ENCODE measurements at places on chromosomes 2 and 18.

DNA sequence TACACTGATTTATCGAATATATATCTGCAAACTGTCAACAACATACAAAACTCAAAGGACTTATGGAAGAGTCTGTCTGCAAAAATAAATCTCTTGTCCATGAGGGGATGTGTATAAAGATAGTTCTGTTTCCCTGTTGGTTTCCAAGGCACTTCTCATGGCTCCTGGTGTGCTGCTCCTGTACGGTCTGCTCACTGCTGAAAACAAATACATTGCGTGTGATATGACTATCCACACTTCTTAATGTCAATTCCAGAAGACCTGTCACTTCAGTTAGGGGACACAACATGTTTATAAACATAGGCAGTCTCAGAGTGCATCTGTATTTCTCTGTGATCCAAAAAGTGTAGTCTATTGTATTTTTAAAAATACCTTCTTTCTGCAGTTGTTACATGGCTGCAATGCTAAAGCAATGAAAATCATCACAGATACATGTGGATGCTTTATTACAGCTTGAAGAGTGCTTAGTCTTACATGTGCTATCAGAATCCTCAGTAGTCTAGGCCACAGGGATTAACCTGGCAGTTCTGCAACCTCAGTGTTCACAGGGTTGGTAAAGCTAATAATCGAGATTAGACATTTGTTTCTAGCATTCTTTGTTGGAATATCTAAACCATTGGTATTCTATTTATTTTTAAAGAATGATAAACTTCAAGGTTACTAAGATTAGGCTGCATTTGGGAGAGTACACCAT, 7.8 kb downstream of the ALKAL2 start:
- DNase-seq, result no peak

DNA sequence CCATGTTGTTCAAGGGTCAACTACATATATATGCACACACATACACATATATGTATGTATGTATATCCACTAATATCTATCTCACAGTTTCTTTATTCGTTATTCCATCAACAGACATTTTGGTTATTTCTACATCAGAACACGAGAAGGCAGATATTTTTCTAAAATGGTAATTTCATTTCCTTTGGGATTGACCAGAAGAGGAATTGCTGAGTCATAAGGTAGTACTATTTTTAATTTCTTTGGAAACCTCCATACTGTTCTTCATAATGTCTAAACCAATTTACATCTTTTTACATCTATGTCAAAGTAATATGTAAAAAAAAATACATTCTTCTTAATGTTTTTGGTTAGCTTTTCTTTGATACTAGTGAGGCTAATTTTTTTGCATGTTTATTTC, 630.7 kb upstream of the GCFC2 start:
- DNase-seq, result no peak

DNA sequence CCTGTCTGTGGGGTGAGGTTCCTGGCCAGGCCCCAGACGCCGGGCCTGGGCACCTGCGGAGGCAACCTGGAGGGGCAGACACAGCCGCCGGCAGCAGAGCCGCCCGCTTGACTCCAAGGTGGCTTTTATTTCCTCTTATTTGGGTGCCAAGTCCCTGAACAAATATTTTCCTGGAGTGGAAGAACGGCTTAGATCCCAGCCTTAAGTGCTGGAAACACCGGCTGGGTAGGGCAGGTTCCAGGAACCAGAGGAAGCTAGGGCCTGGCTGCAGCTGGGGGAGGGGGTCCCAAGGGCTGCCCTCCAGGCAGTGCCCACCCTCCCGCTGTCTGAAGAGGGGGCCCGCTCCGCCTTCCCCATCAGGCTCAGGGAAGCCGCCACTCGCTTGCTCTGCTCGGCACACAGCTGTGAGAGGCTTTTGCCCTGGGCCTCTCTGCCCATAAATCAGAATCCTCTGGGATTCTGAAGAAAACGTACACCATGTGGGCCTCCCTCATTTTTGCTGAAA, 28.2 kb downstream of the SDC1 start:
- no peak for DNase-seq

DNA sequence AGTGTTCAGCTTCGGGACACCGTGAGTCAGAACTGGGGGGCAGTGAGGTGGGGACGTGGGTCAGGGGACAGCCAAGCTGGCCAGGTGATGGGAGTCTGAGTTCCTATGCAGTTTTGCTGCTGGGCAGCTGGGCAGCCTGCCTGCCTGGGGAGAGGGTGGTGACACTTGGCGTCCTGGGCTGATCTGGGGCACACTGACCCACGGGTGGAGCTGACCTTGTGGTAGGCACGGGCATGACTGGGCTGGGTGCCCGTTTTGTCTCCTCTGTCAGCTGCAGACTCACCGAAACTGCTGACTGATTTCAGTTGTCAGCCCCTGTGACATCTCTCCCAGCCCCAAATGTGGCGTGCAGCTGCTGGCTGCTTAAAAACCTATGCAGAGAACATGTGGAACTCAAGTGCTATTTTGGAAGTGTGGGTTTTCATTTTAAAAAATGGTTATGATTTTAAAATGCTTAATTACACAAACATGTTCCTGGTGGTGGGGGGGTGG, 32.6 kb upstream of the E2F6 start:
- no peak for DNase-seq

GRCh38 chr2:238640486-238640885, 207.4 kb upstream of the TWIST2 start:
- no peak for DNase-seq

DNA sequence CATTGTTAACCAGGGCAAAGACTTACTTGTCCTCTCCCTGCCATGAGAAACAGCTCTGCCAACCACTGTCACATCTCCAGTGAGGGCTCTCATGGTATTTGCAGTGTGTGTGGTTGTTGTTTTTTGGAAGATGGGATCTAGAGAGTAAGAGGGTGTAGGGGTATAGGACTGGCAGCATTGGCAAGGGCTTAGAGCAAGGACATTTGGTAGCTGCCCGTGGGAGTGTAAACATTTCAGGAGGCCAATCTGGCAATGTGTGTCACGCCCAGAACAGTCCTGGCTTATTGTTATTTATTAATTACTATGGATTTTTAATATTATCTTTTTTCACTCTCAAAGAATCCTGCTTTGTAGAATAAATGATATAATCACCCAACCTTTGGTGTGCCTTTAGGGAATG, 90.5 kb downstream of the TMEM17 start:
- no peak for DNase-seq

- peak; percentile 30 for DNase-seq
These were observed 19.2 kb downstream of the DAW1 start for GRCh38 chr2:227890495-227891079.

- DNase-seq, result no peak
These were observed 279.7 kb downstream of the MBD5 start for GRCh38 chr2:148300544-148300943.

- DNase-seq, result no peak
These were observed 199.0 kb downstream of the LPIN1 start for GRCh38 chr2:11945139-11946126.

- no peak for DNase-seq
These were observed 360.4 kb upstream of the DSEL start for GRCh38 chr18:67876871-67877270.

- no peak for DNase-seq
These were observed 12.8 kb downstream of the SPEG start for GRCh38 chr2:219447242-219448098.

DNA sequence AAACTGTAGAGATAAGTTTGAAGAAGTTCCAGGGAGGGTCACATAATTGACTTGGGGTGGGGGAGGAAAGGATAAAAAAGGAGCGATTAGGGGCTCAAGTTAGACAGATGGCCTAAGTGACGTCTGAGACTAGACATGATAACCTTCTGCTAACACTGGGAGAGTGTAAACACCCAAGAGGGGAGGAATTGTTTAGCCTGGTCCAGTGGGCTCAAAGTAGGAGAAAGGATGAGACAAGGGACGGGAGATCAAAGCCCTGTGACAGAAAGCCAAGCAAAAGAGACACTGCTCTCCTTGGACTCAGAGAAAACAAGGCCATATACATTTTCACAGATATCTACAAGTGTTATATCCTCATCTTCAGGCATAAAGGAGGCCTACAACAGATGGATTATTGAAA, 45.5 kb upstream of the IHH start:
- no peak for DNase-seq

GRCh38 chr2:1907291-1907690, 163.0 kb upstream of the PXDN start:
- no peak for DNase-seq

GRCh38 chr2:2810504-2810903, 479.4 kb upstream of the MYT1L start:
- DNase-seq, result no peak

GRCh38 chr2:125935559-125935958, 720.4 kb upstream of the GYPC start:
- no peak for DNase-seq

- DNase-seq, result peak; percentile 26
These were observed 43.1 kb upstream of the PTH2R start for GRCh38 chr2:208363485-208363884.

DNA sequence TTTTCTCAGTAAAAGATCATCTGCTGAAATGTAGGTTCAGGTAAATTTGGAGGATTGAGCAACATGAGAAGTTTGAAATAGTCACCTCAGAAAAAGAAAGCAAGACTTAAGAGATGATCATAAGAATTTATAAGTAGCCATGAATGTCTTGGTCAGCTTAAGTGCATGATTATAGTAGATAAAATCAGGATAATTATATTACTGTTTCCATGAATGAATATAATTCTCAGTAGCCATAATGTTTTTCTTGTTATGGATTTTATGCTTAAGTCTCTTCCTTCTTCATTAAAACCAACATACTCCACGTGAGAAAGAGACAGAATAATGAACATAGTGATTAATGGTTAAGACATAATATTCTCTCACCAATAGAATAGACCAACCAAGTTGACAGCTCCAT, 223.7 kb downstream of the EXOC6B start:
- no peak for DNase-seq

GRCh38 chr18:35451032-35451431, 46.7 kb downstream of the INO80C start:
- no peak for DNase-seq

GRCh38 chr2:186675380-186675779, 18.5 kb upstream of the FAM171B start:
- DNase-seq, result no peak

GRCh38 chr2:36951574-36951973, 14.8 kb downstream of the STRN start:
- DNase-seq, result no peak

- DNase-seq, result no peak
These were observed 351.7 kb upstream of the DCC start for GRCh38 chr18:51988277-51988676.

- no peak for DNase-seq
These were observed 8.9 kb upstream of the ASB18 start for GRCh38 chr2:236273126-236273525.

- DNase-seq, result peak; percentile 14
These were observed 107.1 kb downstream of the PLB1 start for GRCh38 chr2:28602751-28603639.

DNA sequence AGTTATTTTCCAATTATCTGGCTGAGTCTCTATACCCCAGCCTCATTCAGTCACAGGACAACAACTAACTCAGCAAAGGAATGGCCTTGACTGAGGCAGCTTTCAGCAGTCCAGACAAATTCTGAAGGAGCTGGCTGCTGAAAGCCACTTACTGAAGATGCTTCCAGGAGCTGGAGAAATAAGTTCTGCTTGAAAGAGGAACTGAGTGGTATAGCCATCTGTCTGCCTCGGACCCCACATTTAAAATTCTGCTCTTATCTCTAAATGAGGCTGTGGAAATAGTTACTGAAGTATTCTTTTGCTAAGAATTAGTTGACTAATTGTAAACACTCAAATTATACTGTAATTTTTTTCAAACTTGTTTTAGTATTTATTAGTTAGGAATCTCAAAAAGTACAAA, 9.1 kb upstream of the GPD2 start:
- no peak for DNase-seq

DNA sequence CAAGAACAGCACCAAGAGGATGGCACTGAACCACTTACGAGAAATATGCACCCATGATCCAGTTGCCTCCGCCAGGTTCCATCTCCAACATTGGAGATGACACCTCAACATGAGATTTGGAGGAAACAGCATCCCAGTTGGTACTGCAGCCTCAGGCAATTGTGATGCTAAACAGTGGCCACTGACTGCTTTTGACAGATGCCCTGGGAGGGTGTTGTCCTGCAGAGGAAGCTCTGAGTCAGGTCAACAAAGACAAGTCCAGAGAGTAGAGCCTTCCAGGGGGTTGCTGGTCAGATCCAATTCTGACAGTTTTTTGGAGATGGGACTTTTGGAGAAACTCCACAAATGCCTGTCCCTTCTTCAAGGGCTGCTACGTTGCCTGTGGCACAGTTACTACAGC, 82.4 kb downstream of the SNTG2 start:
- DNase-seq, result no peak

- peak; percentile 5 for DNase-seq
These were observed 49.6 kb upstream of the SLC5A7 start for GRCh38 chr2:107936433-107937359.

GRCh38 chr18:67553437-67553836, 36.9 kb upstream of the DSEL start:
- peak; percentile 74 for DNase-seq

DNA sequence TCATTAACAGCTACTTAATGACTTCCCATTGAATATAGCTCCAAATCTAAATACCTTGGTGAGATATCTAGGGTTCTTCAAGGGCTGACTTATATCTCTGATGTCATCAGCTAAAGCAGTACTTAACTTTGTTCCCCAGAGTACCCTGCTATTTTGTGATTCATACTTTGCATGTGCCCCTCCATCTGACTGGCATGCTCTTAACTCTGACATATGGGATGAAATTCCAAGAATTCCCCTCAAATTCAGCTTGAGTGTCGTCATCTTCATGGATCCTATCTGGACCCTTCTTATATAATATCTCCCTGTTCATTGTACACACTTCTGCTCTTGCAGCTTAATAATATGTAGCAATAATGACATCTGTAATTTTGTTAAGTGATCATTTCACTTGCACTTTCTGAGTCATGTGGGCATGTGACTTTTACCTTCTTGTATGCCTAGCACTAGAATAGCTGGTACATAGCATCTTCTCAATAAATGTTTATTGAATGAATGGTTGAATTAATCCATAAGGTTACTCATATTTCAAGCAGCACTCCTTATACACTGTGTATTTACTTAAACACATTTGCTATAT, 172.9 kb downstream of the WDR7 start:
- no peak for DNase-seq

DNA sequence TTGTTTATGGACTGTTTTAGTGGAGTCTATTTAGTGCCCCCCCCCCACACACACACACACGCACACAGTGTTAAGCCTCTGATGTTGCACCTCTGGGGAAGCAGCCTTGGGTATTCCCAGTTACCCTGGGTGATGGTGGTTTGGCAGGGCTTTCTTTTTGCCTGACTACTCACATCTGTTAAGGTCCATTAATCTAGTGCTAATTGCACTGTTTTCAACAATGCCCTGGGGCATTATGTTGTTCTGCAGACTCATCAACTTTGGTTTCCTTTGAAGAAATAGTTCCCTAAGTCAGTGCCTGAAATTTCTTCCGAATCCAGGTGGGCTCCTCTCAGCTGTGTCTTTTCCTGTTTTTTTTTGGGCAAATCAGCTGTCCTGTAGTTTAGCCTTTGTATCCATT, 34.7 kb downstream of the SPOPL start:
- no peak for DNase-seq
